Sigmoid colon (tissue), 7 donors: ENCODE measurements at places on chromosomes 7 and 10.

GRCh38 chr10:86711513-86712316, 43.4 kb downstream of the LDB3 start:
- DNase-seq, result peak; percentile 80

DNA sequence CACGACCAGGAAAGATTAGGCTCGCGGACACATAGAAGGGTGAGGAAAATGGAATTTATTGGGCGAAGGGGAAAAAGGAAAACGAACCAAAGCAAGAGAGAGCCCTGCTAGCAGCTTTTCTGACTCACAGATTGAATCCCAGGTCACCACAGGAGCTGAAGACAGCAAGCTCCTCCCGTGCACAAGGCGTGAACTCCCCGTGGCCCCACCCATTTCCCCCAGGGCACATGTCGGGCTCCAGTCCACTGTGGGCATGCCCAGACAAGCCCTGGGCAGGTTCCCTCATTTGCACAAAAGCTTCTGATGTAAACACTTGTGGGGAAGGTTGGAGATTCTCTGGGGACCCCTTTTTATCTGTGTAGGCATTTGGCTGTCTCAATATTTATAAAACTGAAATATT, 582.4 kb downstream of the SUGCT start:
- DNase-seq, result no peak

DNA sequence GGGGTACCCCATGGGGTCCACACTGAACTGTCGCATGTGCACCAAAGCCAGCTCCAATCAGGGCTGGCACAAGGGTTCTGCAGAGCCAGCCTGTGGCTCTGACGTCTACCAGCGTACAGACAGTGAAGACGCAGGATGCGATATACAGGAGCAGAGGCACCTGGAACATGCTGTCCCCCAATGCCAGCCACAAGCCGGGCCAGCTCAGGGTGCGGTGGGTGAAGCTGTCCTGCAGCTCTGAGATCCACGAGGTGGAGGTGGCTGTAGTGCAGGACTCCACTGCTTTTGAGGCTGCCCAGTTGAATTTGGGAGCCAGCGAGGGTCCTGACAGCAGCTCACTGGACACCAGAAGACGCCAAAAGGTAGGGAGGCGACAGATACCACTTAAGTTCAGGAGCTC, 111.3 kb upstream of the PDSS1 start:
- no peak for DNase-seq

DNA sequence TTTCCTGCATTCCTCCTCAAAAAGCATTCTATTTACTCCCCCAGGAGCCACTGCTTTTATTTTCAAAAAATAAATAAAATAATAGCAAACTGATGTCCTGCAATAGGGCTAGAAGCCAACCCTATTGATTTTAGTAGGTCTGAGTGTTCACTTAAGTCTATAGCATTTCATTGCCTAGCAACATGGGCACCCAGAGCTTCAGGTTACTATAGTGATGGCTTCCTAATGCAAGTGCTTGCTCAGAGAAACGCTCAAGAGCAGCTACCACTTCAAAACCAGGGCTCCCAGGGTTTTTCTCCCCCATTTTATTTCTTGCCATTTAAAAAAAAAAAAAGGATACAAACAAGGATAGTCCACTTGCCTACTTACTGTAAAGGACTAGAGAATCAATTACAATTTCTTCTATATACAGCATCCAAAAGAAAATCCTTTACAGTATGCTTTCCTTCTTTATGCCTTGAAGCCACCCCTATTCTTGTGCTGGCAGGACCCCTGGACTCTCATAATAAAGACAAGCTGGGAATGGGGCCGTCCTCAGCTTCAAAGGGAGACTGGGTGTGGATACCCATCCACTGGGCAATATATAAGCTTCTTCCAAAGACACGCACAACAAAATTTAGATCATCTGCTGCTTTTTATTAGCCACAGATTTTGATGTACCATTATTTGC, 133.3 kb downstream of the VPS41 start:
- no peak for DNase-seq

DNA sequence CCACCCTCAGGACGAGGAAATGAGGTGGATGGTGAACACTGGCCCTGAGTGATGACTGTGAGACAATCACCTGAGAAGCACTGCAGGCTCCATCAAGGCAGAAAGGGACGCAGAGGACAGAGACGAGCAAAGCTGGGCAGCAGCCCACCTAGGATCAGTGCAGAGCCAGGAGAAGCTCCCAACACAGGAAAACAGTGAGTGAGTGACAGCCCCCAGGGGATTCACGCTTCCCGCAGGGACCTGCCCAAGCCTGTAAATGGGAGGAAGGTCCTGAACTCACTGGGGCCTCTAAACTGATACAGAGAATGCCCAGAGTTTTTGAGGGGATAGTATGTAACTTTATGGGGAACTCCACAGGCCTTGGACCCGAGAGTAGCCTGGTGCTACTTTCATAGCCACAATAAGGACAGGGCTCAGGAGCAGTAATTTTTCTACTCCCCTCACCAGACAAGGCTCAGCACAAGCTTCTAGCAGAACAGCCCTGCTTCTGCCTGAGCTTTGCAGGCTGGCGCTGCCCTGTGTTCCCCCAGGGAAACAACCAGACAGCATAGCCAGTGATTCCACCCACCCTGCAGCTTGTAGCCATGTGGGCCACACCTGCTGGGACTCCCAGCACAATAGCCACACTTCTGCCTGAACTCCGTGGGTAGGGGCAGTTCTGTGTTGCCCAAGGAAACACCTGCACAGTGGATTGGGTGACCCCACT, 708.4 kb downstream of the POM121L12 start:
- no peak for DNase-seq

GRCh38 chr10:126235091-126235978, 152.9 kb downstream of the ADAM12 start:
- DNase-seq, result no peak

GRCh38 chr7:12637328-12637727, 50.1 kb upstream of the ARL4A start:
- DNase-seq, result no peak

- no peak for DNase-seq
These were observed 115.3 kb upstream of the BMPER start for GRCh38 chr7:33789871-33790630.

DNA sequence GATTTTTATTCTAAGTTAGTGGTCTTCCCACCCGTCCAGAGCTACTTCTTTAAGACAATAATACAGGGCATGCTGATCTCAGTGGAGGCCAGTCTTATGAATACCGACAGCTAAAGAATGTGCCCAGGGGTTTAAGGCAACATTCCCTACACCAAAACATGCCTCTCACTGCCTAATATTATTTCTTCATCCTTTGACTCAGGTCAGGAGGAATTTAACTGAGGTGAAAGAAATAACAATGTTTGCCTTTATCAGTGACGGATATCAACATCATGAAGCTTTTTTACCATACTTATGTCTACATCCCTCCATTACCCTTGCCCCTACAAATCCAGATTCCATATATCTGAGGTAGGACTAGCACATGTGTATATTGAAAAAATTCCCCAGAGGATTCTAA, 33.3 kb upstream of the TES start:
- DNase-seq, result no peak

DNA sequence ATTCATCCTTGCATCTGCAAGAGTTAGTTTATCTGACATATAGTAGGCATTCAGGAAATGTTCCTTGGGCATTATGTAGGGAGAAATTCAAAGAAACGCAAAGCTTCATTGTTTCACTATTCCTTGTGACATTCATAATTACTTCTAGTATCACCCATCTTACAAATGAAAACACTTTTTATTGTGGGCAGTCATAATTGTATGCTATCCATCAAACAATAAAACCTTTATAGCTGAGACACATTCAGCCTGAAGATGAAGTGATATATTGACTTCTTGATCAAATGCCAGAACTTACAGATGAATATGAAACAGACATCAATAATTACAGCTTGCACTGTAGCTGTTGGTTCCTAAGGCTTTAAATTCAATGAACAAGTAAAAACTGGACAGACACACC, 36.4 kb downstream of the FAM204A start:
- DNase-seq, result no peak

DNA sequence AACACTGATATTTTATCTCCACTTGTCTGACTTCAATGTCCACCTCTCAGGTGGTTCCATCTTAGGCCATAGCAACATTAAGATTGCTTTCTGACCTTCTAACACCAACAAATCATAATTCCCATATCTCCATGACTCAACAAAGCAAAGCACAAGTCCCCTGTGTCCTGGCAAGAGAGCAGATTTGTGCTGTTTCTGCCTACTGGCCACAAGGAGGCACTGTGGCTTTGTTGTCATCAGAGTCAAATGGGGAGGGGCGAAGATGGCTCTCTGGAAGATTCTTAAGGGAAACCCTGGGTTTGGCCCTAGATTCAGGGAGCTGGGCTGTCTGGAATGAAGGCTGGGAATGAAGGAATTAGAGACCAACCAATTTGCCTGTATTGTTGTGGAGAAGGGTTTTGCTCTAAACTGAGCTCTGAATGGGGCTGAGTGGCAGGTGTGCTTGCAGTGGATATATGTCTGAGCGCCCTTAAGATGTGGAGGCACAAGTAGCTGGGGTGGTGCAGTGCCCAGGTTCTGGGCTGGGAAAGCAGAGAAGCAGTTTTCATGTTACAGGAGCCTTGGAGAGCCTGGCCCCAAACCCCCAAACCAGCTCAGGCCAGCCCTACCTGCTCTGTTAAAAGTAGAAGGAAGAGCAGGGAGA, 154.8 kb upstream of the PRSS58 start:
- no peak for DNase-seq

DNA sequence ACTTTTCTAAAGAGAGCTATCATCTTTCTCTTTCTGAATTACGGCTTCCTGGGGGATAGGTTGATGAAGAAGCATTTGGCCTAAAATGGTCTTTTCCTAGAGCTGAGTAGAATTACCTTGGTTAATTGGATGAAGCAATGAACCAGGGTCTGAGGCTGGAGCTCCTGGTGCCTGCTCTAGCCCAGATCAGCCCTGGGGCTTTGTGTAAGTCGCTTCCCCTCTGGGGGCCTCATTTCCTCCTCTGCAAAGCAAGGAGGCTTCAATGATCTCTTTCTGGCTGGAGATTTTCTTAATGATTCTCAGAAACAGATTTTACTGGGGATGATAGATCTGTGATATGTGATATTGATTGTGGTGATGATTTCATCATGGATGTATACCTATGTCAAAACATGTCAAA, 3.5 kb upstream of the CPA2 start:
- DNase-seq, result no peak

- peak; percentile 61 for DNase-seq
These were observed 80.8 kb downstream of the NKX6-2 start for GRCh38 chr10:132705173-132705572.

- DNase-seq, result no peak
These were observed 34.9 kb downstream of the INSYN2A start for GRCh38 chr10:127161482-127161881.

GRCh38 chr10:93938140-93938539, 44.4 kb downstream of the SLC35G1 start:
- no peak for DNase-seq

GRCh38 chr7:27110186-27111031, 7.9 kb upstream of the HOXA2 start:
- DNase-seq, result peak; percentile 89

- no peak for DNase-seq
These were observed 125.8 kb downstream of the MAD1L1 start for GRCh38 chr7:2106924-2107323.

- DNase-seq, result no peak
These were observed 36.3 kb upstream of the PDK4 start for GRCh38 chr7:95632609-95633008.

GRCh38 chr10:126729314-126729870, 58.9 kb upstream of the C10orf90 start:
- no peak for DNase-seq
